ENCODE measurements at places on chromosomes 11 and 22.

DNA sequence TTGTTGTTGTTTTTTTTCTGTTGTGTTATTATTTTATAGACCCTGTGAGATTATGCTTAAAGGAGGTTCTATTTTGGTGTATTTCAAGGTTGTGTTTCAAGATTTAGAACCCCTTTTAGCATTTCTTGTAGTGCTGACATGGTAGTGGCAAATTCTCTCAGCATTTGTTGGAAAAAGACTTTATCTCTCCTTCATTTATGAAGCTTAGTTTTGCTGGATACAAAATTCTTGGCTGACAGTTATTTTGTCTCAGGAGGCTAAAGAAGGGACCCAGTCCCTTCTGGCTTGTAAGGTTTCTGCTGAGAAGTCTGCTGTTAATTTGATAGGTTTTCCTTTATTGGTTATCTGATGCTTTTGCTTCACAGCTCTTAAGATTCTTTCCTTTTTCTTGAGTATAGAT, 40.7 kb upstream of the ARHGAP20 start:
- no peak for DNase-seq

DNA sequence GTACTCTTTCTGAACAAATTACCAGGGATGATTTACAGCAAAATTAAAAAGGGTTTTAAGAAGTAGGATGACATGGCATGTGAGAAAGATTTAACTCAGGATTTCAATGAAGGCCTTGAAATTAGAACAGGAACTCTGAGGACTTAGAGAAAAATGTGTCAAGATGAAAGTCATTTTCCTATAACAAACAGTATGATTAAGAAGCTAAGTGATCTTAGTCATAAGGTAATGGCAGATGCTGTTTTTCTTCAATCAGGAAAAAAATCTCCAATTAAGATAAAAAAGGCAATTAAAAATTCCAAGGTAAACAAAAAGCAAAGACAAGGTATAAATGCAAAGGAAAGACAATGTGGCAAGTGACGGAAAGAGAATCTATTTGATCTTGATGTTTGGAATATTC, 73.5 kb downstream of the GAB2 start:
- no peak for DNase-seq

- DNase-seq = no peak
These were observed 101.1 kb downstream of the MICAL3 start for GRCh38 chr22:17922925-17923903.

DNA sequence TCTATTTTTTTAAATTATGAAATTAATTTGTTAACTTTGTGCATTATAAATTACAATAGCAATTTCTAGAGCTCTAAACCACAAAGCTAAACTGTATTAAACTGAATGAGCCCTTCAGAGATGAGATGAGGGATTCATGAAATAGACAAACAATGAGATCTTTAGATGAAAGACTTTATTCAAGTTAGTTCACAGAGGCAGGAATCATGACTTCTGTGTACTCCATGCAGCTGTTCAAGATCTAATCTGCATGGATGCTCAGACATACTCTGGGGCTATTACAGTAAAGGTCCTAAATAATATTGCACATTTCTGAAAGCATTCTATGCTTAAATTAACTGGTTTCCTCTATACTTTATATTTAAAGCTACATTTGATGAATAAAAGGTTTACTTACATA, 122.7 kb downstream of the FCHSD2 start:
- DNase-seq = no peak

DNA sequence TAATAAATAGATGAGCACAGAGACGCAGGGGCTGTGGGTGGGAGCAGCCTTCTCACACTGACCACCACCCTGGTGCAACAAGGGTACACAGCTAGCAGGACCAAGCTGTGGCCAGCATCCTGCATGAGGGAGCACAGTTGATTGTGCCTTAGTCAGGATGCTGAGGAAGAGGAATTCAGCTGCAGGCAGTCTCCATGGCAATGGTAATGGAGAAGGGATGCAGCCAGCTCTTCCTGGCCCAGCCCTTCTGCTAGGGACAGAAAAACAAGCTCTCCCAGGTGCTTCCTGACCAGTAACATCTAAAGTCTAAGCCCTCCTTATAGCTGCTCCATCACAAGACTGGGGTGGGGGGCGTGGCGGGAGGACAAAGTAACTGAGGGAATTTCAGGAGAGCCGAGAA, 363.5 kb downstream of the BUD13 start:
- no peak for DNase-seq

GRCh38 chr11:104820431-104820830, 77.8 kb downstream of the CASP12 start:
- no peak for DNase-seq

DNA sequence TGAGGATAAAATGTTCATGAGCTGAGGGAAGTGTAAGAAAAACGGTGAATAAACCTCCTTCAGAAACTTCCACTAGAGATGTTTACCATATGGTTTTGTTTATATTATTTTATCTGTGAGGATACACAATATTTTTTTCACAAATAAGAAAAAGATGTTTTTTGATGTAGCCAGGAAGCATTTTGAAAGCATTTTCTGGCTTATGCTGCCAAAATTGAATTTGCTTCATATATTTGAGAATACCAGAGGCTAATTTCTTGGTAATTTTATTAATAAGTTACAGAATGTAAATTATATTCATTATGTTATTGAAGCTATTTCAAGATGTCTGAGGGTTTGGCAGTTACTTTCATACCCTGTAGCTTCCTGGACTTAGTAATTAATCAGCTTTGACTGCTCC, 686.6 kb downstream of the LUZP2 start:
- no peak for DNase-seq

DNA sequence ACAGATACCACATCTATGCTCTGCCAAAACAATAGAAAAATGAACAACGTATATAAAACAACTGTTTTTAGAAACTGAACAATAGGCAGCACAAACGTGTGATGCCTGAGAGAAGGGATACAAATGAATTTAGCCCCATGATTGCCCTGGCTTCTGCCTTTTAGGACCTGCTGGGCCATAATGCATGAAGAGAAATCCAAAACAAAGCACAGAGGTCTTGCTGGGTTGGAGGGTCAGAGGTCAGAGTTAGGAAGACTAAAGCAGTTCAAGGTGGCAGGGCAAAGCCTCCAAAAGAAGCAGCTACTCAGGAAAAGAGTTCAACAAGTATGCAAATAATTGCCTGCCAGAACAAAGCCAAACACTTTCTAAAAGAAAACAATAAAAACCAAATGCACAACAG, 138.5 kb downstream of the TTC28 start:
- DNase-seq = no peak

DNA sequence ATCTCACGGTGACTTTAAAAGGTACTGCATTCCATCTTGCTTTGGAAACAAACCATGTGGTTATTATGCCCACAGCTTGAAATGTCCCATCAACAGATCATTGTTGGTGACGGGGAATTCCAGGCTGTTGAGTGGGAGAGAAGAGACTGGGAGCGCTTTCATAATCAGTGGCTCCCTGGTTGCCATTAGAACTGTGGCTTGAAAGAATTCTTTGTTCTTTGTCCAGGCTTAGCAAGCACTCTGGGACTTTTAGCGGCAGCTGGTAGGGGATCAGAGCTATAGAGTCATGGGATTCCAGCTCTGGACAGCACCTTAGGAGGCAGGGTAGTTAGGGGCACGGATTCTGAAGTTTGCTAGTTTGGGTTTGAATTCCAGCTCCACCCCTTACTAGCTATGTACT, 22.0 kb downstream of the MMP20 start:
- no peak for DNase-seq

- DNase-seq = no peak
These were observed 88.9 kb upstream of the TNRC6B start for GRCh38 chr22:40088818-40089217.

DNA sequence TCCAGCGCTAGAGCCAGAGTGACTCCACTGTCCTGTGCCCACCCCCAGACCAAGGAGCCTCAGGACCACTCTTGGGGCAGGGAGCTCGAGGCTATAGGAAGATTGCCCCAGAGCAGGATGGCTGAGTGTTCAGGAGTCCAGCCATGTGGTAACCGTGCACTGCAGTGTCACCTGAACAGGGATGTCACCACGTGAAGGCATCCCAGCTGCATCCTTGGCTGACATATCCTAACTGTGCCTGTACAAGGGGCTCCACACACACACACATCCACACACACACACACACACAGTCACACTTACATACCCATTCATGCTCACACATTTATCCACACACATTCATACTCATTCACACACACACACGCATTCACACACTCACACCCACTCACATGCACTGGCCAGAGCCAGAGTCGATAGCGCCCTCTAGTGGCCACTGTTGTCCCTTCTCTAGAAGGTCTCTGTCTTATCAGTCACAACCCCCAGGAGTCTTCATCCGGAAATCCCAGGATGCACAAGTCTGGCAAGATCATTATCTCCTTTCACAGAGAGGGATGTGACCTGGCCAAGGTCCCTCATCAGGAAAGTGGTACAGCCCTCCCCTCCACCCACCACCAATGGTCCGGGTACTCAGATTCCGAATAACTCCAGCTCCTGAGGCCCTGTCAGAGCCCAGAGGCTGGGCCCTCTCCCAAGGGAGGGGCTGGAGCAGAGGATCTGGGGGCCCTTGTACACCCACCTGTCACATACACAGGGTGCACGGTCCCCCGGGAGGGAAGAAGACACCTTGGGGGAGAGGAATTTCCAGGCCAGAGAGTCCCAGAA, 55.1 kb downstream of the IGLL5 start:
- DNase-seq = peak; percentile 42

- DNase-seq = no peak
These were observed 812.1 kb downstream of the TBC1D22A start for GRCh38 chr22:47574556-47574955.

- DNase-seq = no peak
These were observed 30.0 kb downstream of the PARVG start for GRCh38 chr22:44210722-44211121.

GRCh38 chr22:31719850-31720471, 30.0 kb downstream of the PRR14L start:
- no peak for DNase-seq

DNA sequence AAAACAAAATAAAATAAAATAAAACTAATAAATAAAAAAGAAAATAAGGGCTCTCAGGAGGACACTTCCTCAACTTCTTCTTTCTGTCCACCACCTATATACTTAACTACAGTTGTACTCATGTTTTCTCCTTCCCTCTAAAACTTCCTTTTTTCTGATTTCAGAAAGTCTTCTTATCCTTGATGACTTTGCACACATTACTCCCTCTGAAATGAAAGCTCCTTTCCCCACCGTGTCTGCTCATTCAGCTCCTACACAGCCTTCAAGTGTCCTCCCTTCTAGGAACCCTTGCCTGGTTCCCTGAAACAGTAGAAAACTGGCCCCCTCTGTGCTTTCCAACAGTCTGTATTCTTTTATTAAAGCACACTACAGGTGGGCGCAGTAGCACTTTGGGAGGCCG, 18.3 kb upstream of the DDX17 start:
- DNase-seq = no peak

DNA sequence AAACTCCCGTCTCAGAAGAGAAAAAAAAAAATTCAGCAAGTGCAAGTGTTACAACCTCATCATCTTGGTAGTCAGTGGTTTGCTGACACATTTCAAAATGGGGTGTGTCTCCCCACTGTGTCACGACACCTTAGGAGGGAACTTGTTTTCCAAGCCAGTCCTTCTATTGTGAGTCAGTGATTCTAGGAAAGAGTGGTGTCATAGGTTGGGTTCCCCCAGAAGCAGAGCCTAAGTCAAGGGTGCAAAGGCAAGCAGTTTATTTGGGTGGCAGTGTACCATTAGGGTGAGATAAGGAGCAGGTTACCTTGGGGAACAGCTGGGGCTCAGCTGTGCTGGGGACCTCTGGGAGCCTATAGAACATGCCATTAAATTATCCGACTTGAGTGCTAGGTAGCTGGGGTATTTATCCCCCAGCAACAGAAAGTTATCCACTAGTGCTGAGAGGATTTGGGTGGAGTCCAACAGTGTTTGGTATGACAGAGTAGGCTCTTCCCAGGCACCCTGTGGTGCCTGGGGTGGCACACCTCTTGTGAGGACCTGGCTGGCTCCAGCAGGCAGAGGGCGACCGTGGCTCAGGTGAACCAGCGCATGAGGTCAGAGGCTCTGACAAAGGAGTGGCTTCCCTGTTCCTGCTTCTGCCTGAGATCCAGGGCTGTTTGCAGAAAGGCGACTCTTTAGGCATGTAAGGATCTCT, 41.7 kb downstream of the KIAA1671 start:
- DNase-seq = no peak

GRCh38 chr11:91997226-91997625, 227.4 kb upstream of the FAT3 start:
- no peak for DNase-seq

Data from renal pelvis (tissue), 12 donors.